ENCODE measurements at places on chromosomes 2 and 18. TPM values are rescaled to one million over a fixed set of nuclear protein-coding genes. Genes with fewer than 3 reads are reported as not detected.

- DNase-seq = no peak
Observed at GRCh38 chr18:11482271-11482670, 127.1 kb upstream of the SLC35G4 start.

- DNase-seq = no peak
Observed at GRCh38 chr2:240231838-240232244, 91.4 kb upstream of the OTOS start.

DNA sequence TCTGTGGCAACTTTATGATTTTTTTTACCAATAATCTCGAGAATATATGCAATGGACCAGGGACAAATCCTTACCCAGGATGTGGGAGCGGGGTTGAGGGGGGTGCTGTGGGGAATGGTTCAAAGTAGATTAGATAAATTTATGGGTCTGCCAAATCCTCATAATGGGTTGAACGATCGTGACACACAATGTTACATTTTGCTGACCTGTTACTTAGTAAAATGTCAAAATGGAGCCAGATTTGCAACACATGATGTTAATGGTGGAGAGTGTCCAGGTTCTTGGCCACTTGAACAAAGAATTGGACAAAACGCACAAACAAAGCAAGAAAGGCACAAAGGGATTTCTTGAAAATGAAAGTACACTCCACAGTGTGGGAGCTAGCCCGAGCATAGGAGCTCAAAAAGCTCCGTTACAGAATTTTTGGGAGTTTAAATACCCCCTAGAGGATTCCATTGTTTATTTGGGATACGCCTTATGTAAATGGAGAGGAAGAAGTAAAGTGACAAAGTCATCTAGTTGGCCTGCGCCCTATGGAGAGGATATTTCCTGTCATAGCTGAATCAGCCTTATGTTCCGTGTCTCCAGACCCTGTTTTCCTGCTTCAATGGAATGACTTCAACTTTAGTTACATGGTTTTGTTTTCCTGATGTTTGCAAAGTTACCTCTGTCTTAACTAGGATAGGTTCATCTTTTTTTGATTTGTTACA is 776.0 kb downstream of the DCC start:
- no peak for DNase-seq

GRCh38 chr2:70834881-70835280 is 735 bp downstream of the CD207 start:
- no peak for DNase-seq

The CDKL4 gene
- 3.7 TPM for total RNA-seq

DNA sequence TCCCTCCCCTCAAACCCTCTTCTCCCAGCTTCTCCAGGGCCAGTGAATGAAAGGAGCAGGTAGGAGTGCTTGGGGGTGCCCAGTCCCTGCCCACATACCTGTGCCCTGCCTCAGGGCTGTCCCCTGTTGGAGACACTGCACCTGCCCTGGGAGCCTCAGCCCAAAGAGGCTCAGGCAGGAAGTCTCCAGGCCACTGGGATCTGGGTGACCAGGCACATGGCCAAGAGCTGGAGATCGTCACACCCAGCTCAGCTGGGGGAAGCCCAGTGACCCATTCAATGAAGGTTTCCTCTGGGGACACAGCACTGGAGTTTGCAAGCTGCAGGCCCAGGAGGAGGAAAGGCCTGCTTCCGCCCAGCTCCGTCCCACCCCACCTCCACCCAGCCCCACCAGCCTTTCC is 156.4 kb downstream of the ZFP36L2 start:
- DNase-seq = no peak

The PCARE gene
- not detected for total RNA-seq
